ENCODE measurements at places on chromosomes 16 and 17. TPM values are rescaled to one million over a fixed set of nuclear protein-coding genes. Genes with fewer than 3 reads are reported as not detected.

- no peak overlapping the region for H3K4me3 ChIP-seq
- H3K27me3 ChIP-seq = no peaks in the 10 kb centered on the region
- no peaks in the 10 kb centered on the region for H3K4me1 ChIP-seq
- H3K36me3 ChIP-seq = no peaks in the 10 kb centered on the region
- no peak overlapping the region for H3K27ac ChIP-seq
Measured at GRCh38 chr16:35749253-35750141, 2290.1 kb downstream of the TP53TG3F start.

DNA sequence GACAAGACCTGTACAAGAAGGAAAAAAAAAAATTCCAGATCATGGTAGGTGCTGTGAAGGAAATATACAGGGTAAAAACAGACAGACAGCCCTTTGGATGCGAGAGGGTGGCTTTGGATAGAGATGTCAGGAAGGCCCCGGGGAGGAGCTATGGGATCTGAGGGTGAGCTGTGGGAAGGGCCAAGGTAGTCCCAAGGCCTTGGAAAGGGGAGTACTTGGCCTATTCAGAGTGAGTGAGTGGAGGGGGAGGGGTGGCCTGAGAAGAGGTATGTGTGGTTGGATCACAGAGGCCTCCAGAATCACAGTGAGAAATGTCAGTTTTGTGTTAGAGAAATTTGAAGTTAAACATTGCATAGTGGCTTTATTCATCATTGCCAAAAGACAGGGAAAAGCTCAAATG lies 31.2 kb upstream of the AKTIP start:
- DNase-seq = no peak
- no peak overlapping the region for H3K27ac ChIP-seq
- no peak overlapping the region for H3K4me3 ChIP-seq
- no peaks in the 10 kb centered on the region for H3K27me3 ChIP-seq

DNA sequence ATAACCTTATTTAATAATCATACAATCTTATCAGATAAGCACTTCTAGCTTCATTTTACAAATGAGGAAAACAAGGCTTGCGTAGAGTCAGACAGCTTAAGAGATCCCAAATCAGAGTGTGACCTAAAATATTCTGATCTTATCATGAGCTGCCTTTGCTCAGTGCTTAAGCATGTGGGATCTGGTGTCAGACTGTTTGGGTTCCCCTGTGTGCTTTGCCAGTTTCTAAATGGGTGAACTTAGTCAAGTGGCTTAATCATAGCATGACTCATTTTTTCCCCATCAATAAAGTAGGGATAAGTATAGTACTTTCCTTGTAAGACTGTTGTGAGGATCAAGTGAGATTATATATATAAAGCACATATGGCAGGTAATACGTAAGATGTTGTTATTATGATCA lies 612.6 kb upstream of the C16orf82 start:
- H3K4me3 ChIP-seq = no peak overlapping the region
- H3K4me1 ChIP-seq = no peaks in the 10 kb centered on the region
- DNase-seq = no peak
- no peaks in the 10 kb centered on the region for H3K27me3 ChIP-seq

DNA sequence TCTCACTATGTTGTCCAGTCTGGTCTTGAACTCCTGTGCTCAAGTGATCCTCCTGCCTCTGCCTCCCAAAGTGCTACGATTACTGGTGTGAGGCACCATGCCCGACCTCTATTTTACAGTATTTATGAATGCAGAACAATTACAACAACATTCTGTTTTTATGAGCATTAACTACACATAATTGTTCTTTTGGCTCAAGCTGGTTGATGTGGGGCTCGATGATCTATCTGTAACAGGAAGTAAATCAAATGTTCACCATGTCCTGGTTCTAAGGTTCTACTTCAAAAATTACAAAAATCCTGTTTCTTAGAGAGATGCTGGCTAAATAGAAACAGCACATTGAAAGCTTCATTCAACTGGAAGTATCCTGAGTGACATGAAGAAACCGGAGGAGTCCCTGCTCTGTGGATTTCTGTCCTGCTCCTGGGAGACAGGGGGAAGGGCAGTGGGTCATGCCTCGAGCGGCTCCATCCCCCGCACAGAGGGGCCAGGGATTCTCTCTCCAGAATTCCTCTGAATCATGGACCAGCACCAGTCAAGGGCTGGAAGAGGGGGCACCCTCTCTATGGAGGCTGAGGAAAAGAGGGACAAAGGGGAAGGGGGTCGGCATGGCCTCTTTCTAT lies 31.5 kb downstream of the FA2H start:
- H3K4me1 ChIP-seq = peaks cover 16% of the 10 kb centered on the region
- no peak overlapping the region for H3K4me3 ChIP-seq
- H3K36me3 ChIP-seq = no peaks in the 10 kb centered on the region
- no peak for DNase-seq
- peak overlapping the region; percentile 89 for H3K27ac ChIP-seq

DNA sequence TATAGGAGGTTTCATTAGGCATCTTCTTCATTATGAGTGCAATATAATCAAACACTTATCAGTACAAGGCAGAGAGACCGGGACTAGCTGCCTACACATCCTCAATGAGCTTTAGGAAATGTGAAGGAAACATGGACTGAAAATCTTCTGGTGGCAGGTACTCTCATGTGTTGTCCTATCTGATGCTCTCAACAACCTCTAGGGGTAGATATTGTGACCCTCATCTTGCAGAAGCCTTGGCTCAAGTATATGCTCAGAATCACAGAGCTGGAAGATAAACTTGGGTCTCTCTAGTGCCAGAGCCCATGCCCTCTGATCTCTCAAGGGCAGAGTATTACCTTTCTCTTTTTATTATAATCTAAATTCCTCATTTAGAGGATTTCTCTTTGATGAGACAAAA lies 181.6 kb upstream of the C17orf78 start:
- no peak overlapping the region for H3K4me3 ChIP-seq
- no peaks in the 10 kb centered on the region for H3K4me1 ChIP-seq
- DNase-seq = no peak
- peaks cover 51% of the 10 kb centered on the region for H3K36me3 ChIP-seq
- H3K27me3 ChIP-seq = no peaks in the 10 kb centered on the region
- H3K27ac ChIP-seq = no peak overlapping the region

DNA sequence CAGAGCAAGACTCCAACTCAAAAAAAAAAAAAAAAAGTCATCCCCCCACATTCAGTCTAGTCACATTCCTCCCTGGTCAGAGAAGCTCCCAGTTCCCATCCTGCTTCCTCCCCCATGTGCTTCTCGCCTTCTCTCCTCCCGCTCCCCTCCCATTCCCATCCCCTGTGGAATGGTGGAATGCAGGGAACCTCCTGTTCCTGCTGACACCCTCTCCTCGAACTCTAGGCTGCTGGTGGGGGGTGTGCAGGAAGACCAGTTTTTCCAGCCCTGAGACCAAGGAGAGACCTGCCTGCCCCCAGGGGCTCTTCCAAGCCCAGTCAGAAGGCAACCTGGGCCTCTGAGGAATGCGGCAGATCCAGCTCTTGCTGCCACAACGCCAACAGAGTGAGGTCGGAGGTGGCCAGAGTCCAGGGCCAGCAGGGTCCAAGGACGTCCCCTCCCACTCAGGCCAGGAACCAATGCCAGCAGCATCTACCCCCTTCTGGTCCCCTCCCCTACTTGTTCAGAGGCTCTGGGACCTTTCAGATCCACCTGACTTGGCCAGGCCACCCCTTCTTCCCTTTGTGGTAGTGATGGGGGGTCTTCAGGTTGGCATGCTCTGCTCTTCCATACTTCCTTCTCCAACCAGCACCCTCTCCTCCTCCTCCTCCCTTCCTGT lies 39.3 kb upstream of the TAC4 start:
- no peaks in the 10 kb centered on the region for H3K4me1 ChIP-seq
- peak; percentile 79 for DNase-seq
- H3K27ac ChIP-seq = no peak overlapping the region
- H3K4me3 ChIP-seq = no peak overlapping the region

GRCh38 chr17:57001541-57001940 lies 23.6 kb downstream of the SCPEP1 start:
- no peaks in the 10 kb centered on the region for H3K27me3 ChIP-seq
- no peak overlapping the region for H3K27ac ChIP-seq
- no peak for DNase-seq

SERPINF2 gene
- total RNA-seq = 4.1 TPM

DNA sequence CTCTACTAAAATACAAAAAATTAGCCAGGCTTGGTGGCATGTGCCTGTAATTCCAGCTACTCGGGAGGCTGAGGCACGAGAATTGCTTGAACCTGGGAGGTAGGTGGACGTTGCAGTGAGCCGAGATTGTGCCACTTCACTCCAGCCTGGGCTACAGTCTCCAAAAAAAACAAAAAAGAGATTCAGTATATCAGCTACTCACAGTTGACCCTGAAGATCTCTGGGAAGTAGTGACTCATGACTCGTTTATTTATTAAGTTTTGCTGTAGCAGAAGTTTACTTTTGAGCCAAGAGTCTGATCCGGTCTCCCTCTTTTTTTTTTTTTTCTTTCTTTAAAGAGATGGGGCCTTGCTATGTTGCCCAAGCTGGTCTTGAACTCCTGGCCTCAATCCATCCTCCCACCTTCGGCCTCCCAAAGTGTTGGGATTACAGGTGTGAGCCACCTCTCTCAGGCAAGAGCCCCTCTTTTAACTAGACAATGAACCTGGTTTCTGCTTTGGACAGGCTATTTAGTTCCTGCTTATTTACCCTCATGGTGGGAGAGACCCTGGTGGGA lies 4.4 kb downstream of the MVP start:
- no peak for DNase-seq
- H3K27me3 ChIP-seq = no peaks in the 10 kb centered on the region
- peak overlapping the region; percentile 90 for H3K27ac ChIP-seq

HBA1 gene
- total RNA-seq = not detected

DNA sequence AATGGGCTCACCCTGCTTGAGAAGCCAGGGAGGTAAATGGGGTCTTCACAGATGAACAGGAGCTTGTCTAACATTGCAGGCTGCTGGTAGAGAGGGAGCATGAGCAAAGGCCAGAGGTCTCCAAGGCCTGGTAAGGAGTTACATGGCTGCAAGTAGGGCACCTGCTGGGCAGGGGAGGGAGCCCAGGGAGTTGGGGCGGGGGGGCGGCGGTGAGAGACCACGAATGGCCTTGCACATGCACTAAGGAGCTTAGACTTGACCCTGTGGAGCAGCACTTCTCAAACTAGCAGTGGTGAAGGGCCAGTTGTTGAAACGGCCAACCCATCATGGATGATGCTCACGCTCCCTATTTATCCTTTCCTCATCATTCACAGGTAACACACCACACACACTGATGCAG lies 38.4 kb downstream of the ERN1 start:
- peak overlapping the region; percentile 72 for H3K27ac ChIP-seq
- no peak overlapping the region for H3K4me3 ChIP-seq
- H3K4me1 ChIP-seq = peaks cover 74% of the 10 kb centered on the region
- DNase-seq = no peak
- H3K27me3 ChIP-seq = no peaks in the 10 kb centered on the region

- DNase-seq = no peak
- peak within 1 kb of the TSS; percentile 45 for H3K27ac ChIP-seq
- peaks cover 17% of the 10 kb centered on the region for H3K27me3 ChIP-seq
Measured at GRCh38 chr17:58328195-58329034, at the start of gene TSPOAP1. TSS of gene TSPOAP1 (minus strand) at chr17:58328795. CDS start at chr17:58327920, 875 bp downstream.

- no peaks in the 10 kb centered on the region for H3K36me3 ChIP-seq
- no peak overlapping the region for H3K4me3 ChIP-seq
- H3K4me1 ChIP-seq = no peaks in the 10 kb centered on the region
- no peak for DNase-seq
- H3K27ac ChIP-seq = no peak overlapping the region
- no peaks in the 10 kb centered on the region for H3K27me3 ChIP-seq
Measured at GRCh38 chr16:6549415-6549814, 783.2 kb upstream of the RBFOX1 start.

PSMC3IP gene
- 0.89 TPM for total RNA-seq
